ENCODE measurements at places on chromosomes 11 and 22.

GRCh38 chr11:19185036-19185435 lies 16.7 kb downstream of the CSRP3 start:
- H3K36me3 ChIP-seq, result no peaks in the 10 kb centered on the region
- H3K4me1 ChIP-seq, result no peaks in the 10 kb centered on the region
- H3K4me3 ChIP-seq, result no peak overlapping the region

GRCh38 chr11:133911171-133911570 lies 45.6 kb downstream of the IGSF9B start:
- no peaks in the 10 kb centered on the region for H3K4me1 ChIP-seq
- H3K4me3 ChIP-seq, result no peak overlapping the region
- no peaks in the 10 kb centered on the region for H3K27me3 ChIP-seq
- no peak overlapping the region for H3K27ac ChIP-seq

GRCh38 chr22:42863349-42863961 lies 6.4 kb upstream of the ARFGAP3 start:
- no peaks in the 10 kb centered on the region for H3K36me3 ChIP-seq
- no peaks in the 10 kb centered on the region for H3K4me1 ChIP-seq
- no peak overlapping the region for H3K4me3 ChIP-seq
- peak; percentile 83 for DNase-seq
- H3K27me3 ChIP-seq, result no peaks in the 10 kb centered on the region

DNA sequence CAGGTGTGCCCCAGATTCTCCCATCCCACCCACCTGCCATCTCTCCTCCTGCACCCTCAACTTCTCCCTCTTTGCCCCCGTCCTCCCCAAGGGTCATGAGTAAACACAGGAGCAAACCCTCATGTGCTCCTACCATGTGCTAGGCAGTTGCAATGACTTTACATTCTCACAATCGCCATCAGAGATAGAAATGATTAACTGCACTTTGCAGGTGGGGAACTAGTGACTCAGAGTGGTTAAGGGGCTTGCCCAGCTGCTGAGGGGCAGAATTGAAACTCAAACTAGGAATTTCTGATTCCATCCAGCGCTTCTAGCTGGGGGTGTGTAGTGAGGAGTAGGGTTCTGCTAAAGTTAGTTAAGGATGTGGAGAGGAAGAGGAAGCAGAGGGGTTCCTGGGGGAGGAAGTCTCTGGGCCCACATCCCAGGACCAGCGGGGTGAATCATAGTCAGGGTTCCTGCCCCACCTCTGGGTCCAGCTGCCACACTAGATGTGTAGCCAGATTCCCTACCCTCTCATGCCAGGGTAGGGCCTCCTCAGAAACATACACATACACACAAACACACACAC lies 16.0 kb upstream of the PRG2 start:
- H3K4me3 ChIP-seq, result no peak overlapping the region
- peak; percentile 50 for DNase-seq
- H3K4me1 ChIP-seq, result peaks cover 19% of the 10 kb centered on the region
- H3K36me3 ChIP-seq, result peaks cover 2% of the 10 kb centered on the region

- H3K4me3 ChIP-seq, result peak within 1 kb of the TSS; percentile 71
- DNase-seq, result peak; percentile 87
- H3K27me3 ChIP-seq, result no peaks in the 10 kb centered on the region
These were observed at the start of gene LDLRAD3 for GRCh38 chr11:35943713-35944502. Gene LDLRAD3, plus strand, starts transcription at chr11:35944062. Its CDS starts 37 bp downstream, at chr11:35944099.

GRCh38 chr22:46425016-46425415 lies 89.5 kb downstream of the TRMU start:
- no peaks in the 10 kb centered on the region for H3K36me3 ChIP-seq
- no peaks in the 10 kb centered on the region for H3K4me1 ChIP-seq
- peak; percentile 36 for DNase-seq
- no peak overlapping the region for H3K4me3 ChIP-seq
- no peak overlapping the region for H3K27ac ChIP-seq
- no peaks in the 10 kb centered on the region for H3K27me3 ChIP-seq

DNA sequence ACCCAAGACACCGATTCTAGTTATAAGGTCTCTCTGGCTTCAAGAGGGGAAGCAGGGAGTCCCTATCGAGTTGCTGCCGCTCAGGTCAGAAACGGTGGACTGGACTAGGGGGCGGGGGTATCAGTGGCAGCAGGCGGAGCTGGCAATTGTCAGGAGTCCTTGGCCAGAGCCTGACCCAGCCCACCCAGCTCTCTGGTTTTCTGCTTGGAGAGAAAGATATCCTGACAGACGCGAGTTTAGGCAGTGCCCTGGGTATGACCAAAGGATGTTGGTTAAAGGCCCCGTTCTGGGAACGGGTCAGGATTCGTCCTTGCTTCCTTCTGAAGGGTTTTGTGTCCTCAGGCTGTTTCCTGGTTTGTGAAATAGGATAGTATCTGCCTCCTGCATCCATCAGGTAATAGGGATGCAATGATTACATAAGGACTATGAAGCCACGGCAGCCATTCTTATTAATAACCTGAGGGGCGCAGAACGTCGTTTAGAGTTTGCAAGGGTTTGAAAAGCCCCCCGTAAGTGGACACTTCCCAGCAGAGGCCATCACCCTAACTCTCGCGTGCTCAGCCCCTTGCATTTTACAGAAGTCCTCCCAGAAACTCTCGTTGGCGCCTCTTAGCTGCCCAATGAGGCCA lies 700 bp upstream of the DEPDC5 start:
- peak; percentile 74 for DNase-seq
- peak overlapping the region; percentile 99 for H3K27ac ChIP-seq
- H3K27me3 ChIP-seq, result no peaks in the 10 kb centered on the region
- H3K4me1 ChIP-seq, result peaks cover 15% of the 10 kb centered on the region
- H3K36me3 ChIP-seq, result peaks cover 1% of the 10 kb centered on the region

- no peak overlapping the region for H3K4me3 ChIP-seq
- no peaks in the 10 kb centered on the region for H3K27me3 ChIP-seq
- H3K4me1 ChIP-seq, result no peaks in the 10 kb centered on the region
- no peak for DNase-seq
- H3K36me3 ChIP-seq, result no peaks in the 10 kb centered on the region
These were observed 140.4 kb downstream of the UVRAG start for GRCh38 chr11:75955443-75955842.

GRCh38 chr11:86390487-86390886 lies 15.8 kb downstream of the CCDC81 start:
- no peak for DNase-seq
- no peak overlapping the region for H3K4me3 ChIP-seq
- no peaks in the 10 kb centered on the region for H3K27me3 ChIP-seq
- H3K4me1 ChIP-seq, result no peaks in the 10 kb centered on the region
- no peaks in the 10 kb centered on the region for H3K36me3 ChIP-seq
